ENCODE measurements at places on chromosomes 5 and 9.

DNA sequence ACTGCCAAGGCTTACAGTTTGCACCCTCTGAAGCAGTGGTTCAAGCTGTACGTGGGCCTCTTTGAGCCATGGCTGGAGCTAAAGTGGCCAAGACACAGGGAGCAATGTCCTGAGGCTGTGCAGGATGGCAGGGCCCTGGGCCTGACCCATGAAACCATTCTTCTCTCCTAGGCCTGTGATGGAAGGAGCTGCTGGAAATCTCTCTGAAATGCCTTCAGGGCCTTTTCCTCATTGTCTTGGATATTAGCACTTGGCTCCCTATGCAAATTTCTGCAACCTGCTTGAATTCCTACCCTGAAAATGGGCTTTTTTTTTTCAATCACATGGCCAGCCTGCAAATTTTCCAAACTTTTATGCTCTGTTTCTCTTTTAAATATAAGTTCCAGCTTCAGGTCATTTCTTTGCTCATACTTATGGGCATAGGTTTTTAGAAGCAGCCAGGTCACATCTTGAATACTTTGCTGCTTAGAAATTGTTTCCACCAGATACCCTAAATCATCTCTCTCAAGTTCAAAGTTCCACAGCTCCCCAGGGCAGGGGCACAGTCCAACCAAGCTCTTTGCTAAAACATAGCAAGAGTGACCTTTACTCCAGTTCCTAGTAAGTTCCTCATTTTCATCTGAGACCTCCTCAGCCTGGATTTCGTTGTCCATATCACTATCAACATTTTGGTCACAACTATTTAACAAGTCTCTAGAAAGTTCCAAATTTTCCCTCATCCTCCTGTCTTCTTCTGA, 138.3 kb downstream of the OSTF1 start:
- DNase-seq = no peak

DNA sequence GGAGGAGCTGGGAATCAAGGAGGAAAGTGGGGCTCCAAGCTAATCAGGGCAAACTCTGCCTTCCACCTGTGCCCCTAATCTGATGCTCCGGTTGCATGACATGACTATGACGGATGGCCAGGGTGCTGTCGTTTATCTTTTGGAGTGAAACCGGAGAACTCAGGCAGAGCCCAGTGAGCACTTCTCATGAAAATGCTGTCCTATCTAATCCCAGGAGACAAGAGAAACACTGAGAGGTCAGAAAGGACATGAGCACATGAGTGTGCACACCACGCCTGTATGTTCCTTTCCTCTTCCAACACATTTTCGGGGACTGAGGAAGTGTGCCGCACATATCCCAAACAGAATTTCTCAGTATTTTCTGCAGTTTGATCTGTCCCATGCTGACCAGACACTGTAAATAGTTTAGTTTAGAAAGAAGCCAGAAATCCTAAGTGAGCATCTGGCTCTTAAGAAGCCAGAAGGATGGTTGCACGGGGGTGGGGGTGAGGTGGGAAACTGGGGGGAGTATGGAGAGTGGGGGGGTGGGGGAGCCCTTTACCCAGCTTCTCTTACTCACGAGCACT, 217.1 kb downstream of the TSSK1B start:
- DNase-seq = no peak

GRCh38 chr5:81241961-81242648, 9.0 kb downstream of the CKMT2 start:
- DNase-seq = no peak

GRCh38 chr5:145189746-145190145, 645.4 kb downstream of the PRELID2 start:
- DNase-seq = no peak

DNA sequence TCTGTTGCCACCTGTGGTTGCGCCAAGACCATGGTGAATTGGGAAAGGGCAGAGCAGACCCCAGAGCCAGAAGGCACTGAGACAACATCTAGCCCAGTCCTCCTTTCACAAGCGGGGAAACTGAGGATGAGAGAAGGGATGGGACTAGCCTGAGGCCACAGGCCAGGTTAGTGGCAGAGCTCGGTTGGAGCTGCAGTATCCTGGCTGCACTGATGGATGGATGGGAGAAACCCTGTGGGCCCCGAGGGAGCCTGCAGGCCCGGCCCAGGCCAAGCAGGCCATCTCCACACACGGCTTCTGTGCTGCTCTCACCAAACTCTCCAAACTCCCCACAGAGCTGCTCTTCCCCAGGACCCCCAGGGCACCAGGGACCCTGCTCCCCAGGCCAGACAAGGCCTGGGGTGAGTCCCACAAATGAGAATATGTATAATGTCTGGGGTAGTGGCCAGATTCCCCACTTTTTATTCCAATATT, 60.2 kb downstream of the TSTD2 start:
- DNase-seq = no peak

GRCh38 chr9:107547303-107547702, 57.7 kb upstream of the KLF4 start:
- DNase-seq = no peak

GRCh38 chr5:142587354-142587965, 98.4 kb downstream of the FGF1 start:
- DNase-seq = peak; percentile 22

DNA sequence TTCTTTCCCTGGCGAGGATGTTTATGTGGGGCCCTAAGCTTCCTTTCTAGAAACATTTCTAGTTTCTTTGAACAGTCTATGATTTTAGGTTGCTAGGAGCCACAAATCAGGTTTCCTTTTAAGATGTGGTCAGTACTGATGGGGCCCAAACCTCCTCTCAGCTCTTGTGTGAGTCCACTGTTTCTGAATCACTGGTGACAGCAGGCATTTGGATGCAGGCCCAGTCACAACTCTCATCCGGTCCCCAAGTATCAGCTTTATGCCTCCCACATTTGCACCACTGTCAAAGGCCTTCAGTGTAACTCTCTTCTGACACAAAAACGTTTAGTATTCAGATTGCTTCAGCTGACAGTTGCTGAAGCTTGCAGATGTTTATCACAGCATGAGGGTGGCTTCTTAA, 7.8 kb downstream of the DMRT2 start:
- DNase-seq = no peak

DNA sequence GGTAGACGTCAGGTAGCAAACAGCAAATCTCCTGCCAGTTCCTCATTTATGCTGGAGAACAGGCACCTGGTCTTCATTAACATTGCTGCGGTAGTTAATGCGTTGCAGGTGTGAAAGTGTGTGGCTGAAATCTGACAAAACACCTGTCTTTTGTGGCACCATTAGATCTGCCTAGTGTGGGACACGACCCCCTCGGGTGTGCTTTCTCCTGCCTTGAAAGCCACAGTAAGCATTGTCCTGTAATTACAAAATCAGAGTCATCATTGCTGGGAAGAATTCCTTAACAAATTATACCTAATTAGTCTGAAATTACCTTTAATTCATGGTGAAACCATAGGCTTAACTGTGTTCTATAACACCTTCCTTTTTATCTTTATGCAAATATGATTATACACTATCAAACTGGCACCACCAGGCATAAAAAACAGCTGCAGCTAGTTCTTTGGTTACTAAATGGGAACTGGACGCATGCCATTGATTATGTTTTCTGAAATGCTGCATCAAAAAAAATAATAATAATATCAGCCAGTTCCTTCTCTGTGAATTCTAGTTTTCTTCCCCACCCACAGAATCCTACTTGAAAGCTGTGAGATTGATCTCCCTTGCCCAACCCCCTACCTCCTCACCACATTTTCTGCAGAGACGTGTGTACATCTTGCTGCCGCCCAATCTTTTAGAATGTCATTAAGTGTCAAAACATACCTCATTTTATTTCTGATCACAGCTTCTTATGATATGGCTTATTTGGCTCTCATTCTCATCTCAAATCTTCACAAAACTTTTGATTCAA, 374.0 kb downstream of the NFIB start:
- no peak for DNase-seq

- no peak for DNase-seq
Measured at GRCh38 chr9:33815781-33816180, 1.2 kb upstream of the UBE2R2 start.

DNA sequence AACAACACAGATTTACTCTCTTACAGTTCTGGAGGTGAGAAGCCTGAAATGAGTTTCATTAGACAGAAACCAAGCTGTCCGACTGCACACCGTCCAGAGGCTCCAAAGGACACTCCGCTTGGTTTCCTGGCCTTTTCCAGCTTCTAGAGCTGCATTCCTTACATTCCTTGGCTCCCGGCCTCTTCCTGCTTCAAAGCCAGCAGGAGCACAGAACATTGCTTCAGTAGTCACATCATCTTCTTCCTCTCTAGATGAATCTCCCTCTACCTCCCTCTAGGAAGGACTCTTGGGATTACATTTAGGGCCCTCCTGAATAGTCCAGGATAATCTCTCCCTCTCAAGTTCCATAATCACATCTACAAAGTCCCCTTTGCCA, 213.3 kb downstream of the CDK5RAP2 start:
- DNase-seq = peak; percentile 89
